Kidney (tissue), 22 donors: ENCODE measurements at places on chromosomes 2 and 18.

DNA sequence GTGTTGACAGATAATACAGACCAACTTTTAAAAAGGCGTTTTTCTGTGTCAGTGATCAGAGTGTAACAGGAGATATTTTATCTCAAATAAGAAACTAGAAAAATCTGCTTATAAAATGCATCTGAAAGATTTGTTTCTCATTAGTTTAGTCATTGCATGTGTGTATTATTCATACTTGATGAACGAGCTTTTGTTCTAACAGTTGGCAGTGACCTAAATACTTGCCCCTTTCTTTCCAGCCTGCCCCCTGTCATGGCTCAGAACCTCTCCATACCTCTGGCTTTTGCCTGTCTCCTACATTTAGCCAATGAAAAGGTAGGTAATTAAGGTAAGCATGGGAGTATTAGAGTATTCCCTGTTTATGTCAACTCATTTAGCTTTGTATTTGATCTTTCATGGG is 33.6 kb downstream of the NCAPH start:
- DNase-seq = no peak

- no peak for DNase-seq
These were observed 291.0 kb upstream of the DOK6 start for GRCh38 chr18:69109686-69110085.

- DNase-seq = no peak
These were observed 1351.6 kb upstream of the NRXN1 start for GRCh38 chr2:52383541-52383940.

- no peak for DNase-seq
These were observed 148.2 kb downstream of the GLI2 start for GRCh38 chr2:120883607-120884440.

DNA sequence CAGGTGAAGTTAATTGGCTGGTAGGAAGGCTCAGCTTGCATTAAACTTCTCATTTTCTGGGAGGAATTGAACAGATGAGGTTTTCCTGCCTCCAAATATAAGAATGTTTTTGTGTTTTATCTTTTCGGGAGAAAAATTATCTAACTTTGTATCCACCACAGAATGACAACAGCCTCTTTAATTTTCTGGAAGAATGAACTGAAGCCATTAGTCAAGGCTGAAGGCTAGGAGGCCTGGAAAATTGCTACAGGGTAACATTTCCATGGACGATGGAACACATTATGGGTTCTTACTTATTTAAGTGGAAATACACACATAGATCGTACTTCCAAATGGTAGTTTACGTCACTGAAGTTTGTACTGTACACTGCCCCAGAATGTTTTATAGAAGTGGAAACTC is 28.0 kb upstream of the ZNF236 start:
- DNase-seq = no peak

GRCh38 chr18:22447792-22448191 is 30.1 kb upstream of the CTAGE1 start:
- no peak for DNase-seq

GRCh38 chr2:28972778-28973335 is 8.2 kb upstream of the TOGARAM2 start:
- no peak for DNase-seq

DNA sequence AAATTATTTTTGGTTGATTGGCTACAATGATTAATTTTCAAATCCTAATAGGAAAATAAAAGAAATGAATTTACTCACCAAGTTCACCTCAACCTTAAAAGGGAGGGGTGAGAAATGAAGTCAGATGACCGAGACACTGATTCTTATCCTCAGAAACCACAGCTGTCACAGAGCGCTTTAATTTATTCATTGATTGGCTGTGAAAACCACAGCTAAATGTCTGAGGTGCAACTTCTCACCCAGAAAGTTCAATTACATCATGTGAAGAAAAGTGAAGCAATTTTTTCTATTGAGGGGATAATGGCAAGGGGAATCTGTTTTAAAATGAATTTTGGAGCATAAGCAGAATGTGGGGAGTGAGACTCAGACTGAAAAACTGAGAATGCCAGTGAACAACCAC is 128.4 kb downstream of the RNF152 start:
- DNase-seq = no peak

DNA sequence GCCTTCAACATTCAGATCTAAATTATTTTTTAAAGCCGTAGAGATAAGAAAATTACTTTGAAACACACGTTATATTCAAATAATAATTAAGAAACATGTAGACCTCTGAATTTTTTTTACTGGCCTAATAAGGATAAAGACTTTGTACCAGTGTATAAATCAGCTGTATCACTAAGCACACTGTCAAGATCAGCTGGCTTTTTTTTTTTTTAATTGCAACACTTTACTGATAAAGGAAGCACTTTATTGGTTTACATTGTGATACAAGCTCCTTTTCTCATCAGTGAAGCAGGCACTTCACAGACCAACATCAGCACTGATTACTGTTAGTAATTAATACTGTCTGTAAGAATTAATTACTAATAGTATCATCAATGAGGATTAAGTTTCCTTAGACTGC is 88.5 kb downstream of the RBBP8 start:
- no peak for DNase-seq

DNA sequence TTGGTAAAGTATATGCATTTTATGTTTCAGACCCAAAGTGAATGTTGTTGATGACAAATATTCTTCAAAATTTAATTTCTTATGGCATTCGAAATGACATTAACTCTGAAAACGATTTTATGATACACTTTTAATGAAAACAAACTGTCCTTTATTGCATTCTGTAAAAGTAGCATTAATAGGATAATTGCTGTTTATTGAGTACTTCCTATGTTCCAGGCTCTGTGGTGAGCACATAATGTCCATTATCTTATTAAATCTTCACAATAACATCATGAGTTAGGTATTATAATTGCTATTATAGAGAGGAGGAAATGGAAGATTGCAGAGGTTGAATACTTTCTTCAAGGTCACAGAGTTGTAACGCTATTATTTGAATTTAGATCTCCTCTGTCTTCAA is 638.0 kb downstream of the LRP1B start:
- no peak for DNase-seq

GRCh38 chr2:240596080-240596460 is 9.5 kb downstream of the CAPN10 start:
- DNase-seq = no peak

GRCh38 chr2:67936969-67937368 is 125.8 kb downstream of the C1D start:
- DNase-seq = no peak

DNA sequence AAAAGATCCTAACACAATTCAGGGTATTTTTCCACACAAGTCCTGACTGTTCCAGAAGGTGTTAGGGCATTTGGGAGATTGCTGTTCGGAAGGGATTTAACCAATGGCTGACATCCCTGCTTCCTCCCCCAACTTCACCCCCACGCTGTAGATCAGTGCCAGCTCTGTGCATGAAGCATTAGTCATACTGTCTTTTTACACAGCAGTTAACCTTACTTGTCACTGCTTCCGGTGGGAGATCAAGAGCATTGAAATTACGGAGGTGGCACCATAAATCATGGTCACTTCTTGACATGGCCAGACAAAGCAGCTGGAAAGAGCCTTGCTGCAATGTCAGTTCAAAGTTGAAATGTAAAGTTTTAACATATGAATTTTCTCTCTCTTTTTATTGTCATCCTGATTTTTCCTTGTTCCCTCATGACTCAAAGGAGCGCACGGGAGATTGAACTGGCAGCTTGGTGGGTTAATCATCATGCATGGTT is 70.2 kb downstream of the HRH4 start:
- peak; percentile 80 for DNase-seq

DNA sequence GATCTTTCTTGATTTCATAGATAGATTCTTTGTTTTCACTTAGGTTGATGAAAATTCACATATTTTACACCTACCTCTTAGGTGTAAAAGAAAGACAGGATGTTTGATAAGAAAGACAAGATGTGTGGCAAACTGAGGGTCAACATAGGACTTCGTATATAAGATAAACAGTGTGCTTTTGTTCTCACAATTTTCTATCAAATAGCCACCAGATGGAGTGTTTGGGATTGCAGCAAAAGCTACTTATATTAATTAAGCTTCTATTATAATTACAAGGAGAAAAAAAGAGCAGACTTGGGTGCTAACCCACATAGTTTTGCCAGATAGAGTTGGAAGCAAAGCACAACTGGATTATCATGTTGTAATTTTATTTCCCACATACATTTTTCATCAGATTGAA is 232.9 kb downstream of the CDH7 start:
- DNase-seq = no peak

- DNase-seq = peak; percentile 79
These were observed 1.5 kb downstream of the ZFAND2B start for GRCh38 chr2:219207884-219208740.

- no peak for DNase-seq
These were observed 31.4 kb upstream of the CTLA4 start for GRCh38 chr2:203835892-203836800.

- DNase-seq = no peak
These were observed 45.5 kb downstream of the KCMF1 start for GRCh38 chr2:85016446-85016845.

- DNase-seq = peak; percentile 12
These were observed 28.0 kb downstream of the HDAC4 start for GRCh38 chr2:239372835-239373234.

GRCh38 chr2:173978447-173978846 is 13.3 kb upstream of the SP3 start:
- DNase-seq = no peak

DNA sequence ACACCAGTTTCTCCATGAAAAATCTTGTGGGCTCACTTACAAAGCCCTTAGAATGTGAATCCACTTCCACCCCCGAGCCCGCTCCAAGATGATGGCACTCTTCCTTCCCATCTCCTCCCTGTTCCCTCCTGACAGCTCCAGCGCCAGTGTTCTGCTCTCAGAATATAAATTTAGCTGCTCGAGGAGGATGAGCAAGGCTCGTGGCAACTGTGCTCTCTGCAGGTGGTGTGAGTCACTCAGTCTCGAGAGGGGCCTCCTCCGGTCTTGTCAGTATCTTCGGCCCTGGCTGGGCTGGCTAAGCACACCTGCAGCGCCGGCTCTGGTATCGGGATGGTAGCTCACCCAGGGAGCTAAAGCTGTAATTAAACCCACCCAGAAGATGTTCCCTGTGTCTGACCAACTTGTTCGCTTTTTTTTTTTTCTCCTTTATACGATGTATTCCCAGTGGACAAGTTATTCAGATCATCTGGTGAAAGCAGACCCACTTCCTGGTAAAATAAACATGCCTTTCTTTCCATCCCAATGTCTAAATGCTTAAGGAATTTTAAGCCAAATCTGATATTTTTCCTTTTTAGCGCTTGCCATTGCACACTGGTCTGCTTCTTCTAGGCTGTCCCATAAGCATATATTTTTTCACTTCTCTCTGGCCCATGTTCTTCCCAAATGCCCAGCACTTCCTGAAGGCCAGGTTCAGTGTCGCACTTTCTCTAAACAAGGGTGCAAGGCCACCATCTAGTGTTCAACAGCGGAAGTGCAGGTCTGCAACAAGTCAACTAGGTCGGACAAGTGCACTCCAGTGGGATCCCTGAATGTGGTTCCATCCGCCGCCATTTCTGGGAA is 31.4 kb upstream of the YPEL5 start:
- DNase-seq = peak; percentile 87

DNA sequence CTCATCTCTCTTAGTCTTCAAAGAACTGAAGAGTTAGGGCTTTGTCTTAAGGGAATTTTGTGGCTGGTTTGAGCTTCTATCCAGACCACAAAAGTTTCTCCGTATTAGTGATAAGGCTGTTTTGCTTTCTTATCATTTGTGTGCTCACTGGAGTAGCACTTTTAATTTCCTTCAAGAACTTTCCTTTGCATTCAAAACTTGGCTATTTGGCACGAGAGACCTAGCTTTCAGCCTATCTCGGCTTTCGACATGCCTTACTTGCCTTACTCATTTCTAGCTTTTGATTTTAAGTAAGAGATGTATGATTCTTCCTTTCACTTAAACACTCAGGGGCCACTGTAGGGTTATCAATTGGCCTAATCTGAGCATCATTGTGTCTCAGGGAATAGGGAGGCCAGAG is 29.9 kb downstream of the HDHD2 start:
- no peak for DNase-seq

GRCh38 chr2:12504443-12504842 is 212.3 kb upstream of the TRIB2 start:
- DNase-seq = no peak

- peak; percentile 71 for DNase-seq
These were observed 697 bp downstream of the KCMF1 start for GRCh38 chr2:84971510-84972206.

DNA sequence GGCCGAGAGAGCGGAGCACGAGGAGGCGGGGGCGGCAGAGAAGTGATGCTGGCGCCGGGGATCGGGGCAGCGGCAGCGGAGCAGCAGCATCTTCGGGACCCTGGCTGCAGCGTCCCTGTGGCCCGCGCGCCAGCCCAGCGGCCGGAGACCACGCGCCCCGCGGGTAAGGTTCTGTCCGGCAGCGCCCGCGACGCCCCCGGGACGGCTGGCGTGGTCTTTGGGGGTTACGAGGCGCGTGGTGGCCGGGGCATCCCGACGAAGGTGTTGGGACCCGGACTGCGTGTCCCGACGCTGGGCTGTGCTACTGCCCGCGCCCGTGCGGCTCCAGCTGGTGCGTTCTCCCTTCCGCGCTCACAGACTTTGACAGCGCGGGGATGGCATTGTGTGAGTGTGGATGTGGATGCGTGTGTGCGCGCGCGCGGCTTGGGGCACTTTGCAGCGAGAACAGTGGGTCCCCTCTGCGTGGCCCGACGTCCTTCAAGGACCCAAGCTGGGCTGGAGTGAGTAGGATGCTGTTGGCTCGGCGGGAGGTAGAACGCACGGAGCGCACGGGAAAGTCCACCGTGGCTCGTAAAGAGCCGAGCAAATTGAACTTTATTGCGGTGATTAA is 405.0 kb downstream of the XIRP2 start:
- peak; percentile 55 for DNase-seq
